ENCODE measurements at places on chromosomes 7 and 10.

DNA sequence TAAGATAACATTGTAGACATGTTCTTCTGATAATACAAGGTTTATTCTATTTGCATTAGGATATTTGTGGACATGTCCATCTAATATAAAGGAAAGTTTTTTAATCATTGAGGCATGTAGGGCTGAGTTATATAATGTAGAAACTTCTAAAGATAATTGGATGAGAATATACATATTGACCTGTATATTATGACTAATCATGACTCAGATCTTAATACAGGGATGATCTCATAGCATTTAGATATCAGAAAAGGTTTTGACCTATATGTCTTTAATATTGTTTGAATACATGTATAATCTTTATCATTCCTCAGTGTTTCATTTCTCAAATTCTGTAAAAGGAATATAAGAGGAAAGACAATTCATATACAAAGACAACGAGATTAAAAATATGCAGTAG, 39.2 kb downstream of the CD36 start:
- no peak for DNase-seq

DNA sequence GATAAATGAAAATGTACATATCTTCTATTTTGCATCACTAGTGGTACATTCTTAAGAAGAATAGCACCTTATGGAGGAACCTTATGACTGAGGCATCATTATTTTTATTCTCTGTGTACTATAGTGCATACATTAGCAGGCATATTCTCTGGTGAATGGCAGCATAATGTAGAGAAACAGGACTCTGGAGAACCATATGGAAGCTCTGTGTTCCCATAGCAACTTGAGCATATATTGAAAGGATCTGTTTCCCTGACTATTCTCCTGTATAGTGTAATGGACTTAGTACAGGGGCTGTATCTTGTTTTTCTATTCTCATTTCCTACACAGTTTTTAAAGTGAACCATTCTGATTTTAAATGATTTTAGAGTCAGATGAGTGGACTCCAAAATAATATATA, 128.4 kb upstream of the SMIM30 start:
- DNase-seq: no peak

GRCh38 chr7:28647076-28647421, 234.7 kb downstream of the CREB5 start:
- no peak for DNase-seq

DNA sequence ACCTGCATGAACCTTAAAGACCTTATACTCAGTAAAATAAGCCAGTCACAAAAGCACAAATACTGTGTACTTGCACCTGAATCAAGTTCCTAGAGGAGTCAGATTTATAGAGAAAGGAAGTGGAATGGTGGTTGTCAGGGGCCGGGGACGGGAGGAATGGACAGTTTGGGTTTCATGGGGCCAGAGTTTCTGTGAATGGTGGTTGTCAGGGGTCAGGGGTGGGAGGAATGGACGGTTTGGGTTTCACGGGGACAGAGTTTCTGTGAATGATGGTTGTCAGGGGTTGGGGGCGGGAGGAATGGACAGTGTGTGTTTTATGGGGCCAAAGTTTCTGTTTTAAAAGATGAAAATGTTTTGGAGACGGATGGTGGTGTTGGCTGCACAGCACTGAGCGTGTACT, 260.0 kb upstream of the MKI67 start:
- no peak for DNase-seq

GRCh38 chr10:48520594-48520993, 84.3 kb downstream of the ARHGAP22 start:
- no peak for DNase-seq

DNA sequence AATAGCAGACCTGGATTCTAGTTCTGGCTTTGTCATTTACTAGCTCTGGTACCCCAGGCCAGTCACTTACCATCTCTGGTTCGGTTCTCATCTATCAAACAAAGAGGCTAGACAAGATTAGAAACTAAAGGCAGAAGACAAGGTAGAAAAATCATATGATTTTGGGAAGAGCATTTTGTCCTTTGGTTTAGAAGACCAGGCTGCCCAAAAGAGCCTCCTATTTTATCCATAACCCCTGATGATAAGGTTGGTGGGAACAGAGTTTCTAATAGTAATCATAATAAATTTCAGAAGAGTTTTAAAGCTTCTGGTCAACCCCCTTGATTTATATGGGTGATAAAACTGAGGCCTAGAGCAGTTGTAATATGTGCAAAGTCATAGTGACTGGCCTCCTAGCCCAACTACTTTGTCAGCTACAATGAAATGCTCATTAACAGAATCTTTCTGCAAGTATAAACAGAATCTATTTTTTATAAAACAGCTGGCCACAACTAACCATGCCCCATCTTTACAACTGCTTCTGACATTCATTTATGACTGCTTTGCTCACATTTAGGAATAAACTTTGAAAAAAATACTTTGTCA, 23.4 kb downstream of the COX15 start:
- DNase-seq: no peak

- no peak for DNase-seq
Observed at GRCh38 chr10:132971448-132972148, 29.2 kb upstream of the CFAP46 start.

GRCh38 chr7:47291461-47292081, 290.3 kb downstream of the TNS3 start:
- DNase-seq: peak; percentile 19

GRCh38 chr10:74084955-74085354, 65.7 kb downstream of the AP3M1 start:
- no peak for DNase-seq

DNA sequence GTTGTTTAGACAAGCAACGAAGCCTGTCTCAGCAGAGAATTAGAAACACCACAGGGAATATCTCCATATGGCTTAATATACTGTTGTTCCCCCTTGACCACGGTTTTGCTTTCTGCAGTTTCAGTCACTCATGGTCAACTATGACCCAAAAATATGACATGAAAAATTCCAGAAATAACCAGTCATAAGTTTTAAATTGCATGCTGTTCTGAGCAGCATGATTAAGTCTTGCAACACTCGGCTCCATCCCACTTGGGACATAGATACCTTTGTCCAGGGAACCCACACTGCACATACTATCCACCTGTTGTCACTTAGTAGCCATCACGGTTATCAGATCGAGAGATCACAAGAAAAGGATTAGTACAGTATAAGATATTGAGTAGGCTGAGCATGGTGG, 60.7 kb upstream of the FOXK1 start:
- no peak for DNase-seq

Data from colonic mucosa (tissue), 4 donors.